Stimulated activated CD4-positive, alpha-beta T cell treated with anti-CD3 and anti-CD28 coated beads, TNF-alpha, amount 100 ng/mL, for 48 hours (primary cell): ENCODE measurements at places on chromosomes 2 and 18.

DNA sequence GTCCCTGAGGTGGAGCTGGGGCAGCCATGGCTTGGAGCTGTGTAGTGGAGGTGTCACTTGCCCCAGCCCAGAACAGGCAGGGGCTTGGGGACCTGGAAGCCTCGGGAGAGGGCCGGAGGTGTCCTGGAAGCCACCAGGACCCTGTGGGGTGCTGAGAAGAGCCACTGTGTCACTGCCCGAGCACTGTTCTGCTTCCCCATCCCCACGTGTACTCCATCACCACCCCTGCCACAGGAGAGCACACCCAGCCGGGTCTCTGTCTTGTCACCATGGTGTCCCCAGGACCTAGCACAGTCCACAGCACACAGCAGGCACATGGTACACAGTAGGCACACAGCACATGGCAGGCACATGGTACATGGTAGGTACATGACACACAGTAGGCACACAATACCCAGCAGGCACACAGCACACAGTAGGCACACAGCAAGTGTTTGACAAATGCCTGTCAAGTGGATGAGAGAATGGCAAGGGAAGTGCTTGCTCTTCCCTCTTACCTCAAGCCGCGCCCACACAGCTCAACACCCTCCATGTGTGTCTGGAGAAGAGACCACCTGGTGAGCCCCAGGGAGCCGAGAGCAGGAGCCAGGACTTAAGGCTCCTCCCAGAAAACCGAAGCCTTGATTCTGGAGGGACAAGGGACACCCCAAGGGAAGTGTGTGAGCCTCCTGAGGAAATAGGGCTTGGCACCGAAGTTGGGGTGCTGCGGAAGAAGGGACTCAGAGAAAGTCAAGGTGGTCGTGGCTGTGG is 13.3 kb downstream of the MBP start:
- no peak for DNase-seq

DNA sequence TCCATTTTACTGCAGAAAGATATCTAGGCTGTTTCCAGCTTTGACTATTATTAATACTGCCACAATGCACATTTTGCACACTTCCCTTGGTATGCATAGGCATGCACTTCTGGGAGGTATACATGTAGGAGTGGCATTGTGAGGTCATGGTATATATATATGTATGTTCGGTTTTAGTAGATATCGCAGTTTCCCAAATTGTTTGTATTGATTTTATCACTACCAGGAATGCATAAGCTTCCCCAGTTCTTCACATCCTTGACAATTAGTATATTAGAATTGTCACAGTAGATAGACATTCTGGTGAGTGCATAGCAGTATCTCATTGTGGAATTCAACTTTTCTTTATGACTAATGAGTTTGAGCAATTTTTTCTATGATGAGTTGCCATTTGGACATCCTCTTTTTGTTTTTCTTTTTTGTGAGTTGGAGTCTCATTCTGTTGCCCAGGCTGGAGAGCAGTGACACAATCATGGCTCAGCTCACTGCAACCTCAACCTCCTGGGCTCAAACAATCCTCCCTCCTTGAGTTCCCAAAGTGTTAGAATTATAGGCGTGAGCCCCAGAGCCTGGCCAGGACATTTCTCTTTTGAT is 4.2 kb upstream of the GRB14 start:
- no peak for DNase-seq

DNA sequence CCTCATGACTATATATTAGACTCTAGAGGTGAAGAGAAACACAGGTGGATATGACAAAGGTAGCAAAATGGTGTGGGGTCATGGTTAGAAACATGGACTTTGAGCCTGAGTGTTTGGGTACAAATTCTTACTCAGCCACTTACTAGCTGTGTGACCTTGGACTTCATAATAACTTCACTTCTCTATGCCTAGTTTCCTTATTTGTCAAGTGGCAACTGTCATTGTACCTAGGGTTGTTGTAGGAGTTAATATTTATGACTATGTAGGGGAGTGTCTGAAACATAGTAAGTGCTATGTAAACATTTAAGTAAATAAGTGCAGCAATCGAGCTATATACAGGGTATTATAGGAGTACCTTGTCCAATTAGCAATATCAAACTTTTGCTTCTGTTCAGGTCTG is 49.7 kb upstream of the RAPH1 start:
- DNase-seq, result no peak

DNA sequence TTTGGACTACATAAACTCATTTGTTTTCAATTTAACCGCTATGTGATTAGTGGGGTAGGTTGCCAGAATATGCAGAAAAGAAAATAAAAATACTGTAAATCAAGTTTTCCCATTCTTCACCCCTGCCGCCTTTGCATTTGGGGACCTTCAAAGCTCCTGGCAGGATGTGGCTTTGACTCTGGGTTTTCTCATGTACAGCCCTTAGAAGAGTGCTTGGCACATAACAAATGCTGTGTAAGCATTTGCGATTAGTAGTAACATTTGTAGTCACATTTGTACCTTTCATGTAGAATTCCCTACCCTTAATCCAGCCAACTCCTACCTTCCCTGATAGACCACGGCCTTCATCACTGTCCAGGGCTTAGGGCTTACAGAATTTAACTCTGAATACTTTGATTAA is 262.6 kb downstream of the MREG start:
- DNase-seq, result no peak
